Gastrocnemius medialis (tissue), 4 donors: ENCODE measurements at places on chromosomes 5 and 9. TPM values are rescaled to one million over a fixed set of nuclear protein-coding genes. Genes with fewer than 3 reads are reported as not detected.

The TEX48 gene
- not detected for total RNA-seq

The WWC1 gene
- not detected for total RNA-seq

The CDH10 gene
- total RNA-seq, result not detected

The DAB2 gene
- total RNA-seq, result 7.2 TPM

The YIPF5 gene
- 20.1 TPM for total RNA-seq

The CKMT2 gene
- total RNA-seq, result 1,081 TPM
